Stimulated activated naive CD4-positive, alpha-beta T cell treated with Interleukin-2 at 50 U/mL for 16 hours (primary cell): ENCODE measurements at places on chromosomes 7 and 10.

DNA sequence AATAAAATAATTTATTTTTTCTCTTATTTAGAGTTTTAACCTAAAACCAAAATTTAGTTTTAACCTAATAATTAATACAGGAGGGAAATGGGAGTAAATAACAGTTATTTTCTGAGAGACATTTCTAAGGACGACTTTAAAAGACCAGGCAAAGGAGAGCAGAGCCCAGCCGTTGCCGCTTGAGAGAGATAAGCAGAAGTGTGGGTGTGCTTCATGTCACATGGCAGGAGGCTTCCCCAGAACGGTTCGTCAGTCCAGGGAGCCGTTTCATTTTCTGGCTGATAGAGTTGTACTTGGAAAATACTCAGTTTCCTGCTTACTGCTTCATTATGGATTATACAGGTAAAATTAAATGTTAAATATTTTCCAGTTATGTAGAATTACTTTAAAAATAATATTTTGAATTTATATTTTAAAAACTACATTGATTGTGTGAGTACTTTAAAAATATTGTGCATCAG, 61.4 kb downstream of the ST7 start:
- DNase-seq = no peak

GRCh38 chr10:97825020-97825760, 24.5 kb upstream of the GOLGA7B start:
- DNase-seq = no peak

GRCh38 chr10:92142949-92143348, 147.9 kb downstream of the CPEB3 start:
- DNase-seq = no peak

GRCh38 chr10:74417397-74417796, 266.4 kb downstream of the ADK start:
- DNase-seq = no peak

DNA sequence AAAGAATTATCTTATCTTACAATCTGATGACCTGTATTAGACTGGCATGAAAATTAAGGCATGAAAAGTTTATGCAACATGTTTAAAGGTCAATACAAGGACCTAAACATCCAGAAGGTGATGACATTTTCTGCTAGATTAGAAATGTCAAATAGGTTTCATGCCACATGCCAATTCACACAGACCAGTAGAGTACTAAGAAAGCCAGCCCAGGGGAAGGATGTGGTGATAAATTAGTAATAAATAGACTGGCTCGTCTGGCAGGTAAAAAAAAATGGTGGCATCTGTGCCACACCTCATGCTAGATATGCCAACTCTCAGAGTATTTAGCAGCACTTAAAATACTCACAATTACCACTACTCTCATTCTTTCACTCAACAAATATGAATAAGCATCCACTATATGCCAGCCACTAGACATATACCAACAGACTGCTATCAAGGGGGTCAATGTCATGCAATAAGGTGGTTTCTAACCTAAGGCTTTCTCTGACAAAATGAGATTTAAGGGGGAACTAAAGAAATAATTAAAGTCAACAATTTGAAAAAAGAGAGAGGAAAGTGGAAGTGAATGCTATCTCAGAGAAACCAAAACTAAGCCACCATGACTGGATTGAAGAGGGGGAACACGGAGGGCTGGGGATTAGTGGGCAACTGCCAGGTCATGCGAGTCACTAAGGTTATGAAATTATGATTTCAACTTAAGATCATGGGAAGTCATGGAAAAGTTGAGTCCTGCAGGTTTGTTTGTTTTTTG, 83.5 kb downstream of the SGMS1 start:
- peak; percentile 51 for DNase-seq

DNA sequence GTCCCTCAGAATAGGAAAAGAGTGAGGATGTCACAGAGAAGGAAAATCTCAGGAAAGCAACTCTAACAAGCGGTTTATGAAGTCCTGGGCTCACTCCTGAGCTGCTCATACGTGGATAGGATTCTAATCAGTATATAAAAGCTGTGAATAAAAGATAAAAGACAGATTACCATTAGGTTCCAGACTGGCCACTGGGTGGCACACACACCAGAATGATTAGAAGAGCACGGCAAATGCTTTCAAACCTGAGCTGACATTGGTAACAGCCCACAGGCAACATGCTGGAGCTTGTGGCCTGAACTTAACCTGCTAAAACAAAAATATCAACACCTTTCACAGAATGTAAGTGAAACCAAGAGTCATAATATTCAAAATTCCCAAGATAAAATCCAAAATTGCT, 370.8 kb downstream of the GRID1 start:
- DNase-seq = no peak

GRCh38 chr10:69239136-69239535, 19.0 kb downstream of the HKDC1 start:
- DNase-seq = no peak

DNA sequence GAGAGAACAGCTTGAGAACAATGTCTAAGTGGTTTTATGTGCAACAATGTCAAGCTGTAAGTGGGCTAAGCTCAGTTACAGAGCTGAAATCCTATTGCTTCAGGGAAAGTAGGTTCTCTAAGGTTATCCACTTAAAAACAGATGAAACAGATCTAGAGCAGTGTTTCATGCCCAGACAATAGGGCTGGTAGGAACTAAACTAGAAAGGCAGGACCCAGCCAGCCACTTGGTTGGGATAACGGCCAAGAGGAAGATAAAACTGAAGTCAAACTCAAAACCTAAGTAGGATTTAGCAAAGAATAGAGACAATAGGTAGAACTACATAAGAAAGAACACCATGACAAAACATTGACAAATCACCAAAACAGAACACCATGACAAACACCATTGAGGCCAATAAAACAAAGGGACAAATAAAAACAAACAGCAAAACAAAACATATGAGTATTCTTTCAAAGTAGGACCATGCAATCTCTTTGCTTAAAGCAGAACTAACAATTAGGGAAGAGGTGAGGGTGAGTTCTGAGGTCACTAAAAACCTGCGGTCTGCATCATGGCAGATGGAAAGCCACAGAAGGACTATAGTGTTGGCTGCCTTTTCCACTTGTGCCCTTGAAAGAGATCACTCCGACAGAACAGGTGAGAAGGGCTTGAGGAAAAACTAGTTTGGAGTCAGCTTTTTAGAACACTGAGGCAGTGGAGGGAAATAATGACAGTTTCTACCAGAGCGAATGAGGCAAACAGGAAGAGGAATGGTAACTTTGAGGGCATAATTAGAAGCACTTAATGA, 81.0 kb downstream of the HGF start:
- no peak for DNase-seq

DNA sequence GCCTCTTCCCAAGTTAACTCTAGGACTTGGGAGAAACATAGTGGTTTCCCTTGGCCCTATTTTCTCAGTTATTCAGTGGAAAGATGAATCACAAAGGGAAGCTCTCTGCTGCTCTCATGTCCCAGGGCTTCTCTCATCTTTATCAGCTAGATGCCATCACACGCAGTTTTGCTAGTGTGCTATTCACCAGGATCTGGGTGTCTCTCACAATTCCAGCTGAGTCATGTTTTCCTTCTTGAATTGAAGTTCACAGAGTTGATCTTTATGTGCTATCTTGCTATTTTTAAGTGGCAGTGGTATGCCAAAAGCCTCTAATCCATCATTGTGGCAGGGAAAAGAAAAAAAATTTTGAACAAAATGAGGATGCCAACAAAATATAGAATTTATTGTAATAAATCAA, 101.3 kb downstream of the TWIST1 start:
- no peak for DNase-seq

DNA sequence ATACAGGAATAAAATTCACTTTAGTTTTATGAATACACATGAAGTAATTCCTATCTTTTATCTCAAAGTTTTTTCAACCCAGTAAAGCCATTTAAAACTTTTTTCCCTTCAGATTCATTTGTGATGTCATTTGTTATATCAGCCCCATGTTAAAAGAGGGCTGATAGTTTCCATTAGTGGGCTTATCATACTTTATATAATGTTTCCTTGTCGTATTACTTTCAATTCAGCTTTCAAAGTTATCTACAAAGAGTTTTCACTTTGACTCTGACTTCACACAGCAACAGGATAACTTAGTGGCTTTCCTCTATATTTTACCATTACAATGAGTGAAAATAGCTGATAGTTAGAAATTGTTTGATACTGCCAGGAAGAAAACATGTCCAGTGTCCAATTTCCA, 484.8 kb downstream of the SUGCT start:
- no peak for DNase-seq

DNA sequence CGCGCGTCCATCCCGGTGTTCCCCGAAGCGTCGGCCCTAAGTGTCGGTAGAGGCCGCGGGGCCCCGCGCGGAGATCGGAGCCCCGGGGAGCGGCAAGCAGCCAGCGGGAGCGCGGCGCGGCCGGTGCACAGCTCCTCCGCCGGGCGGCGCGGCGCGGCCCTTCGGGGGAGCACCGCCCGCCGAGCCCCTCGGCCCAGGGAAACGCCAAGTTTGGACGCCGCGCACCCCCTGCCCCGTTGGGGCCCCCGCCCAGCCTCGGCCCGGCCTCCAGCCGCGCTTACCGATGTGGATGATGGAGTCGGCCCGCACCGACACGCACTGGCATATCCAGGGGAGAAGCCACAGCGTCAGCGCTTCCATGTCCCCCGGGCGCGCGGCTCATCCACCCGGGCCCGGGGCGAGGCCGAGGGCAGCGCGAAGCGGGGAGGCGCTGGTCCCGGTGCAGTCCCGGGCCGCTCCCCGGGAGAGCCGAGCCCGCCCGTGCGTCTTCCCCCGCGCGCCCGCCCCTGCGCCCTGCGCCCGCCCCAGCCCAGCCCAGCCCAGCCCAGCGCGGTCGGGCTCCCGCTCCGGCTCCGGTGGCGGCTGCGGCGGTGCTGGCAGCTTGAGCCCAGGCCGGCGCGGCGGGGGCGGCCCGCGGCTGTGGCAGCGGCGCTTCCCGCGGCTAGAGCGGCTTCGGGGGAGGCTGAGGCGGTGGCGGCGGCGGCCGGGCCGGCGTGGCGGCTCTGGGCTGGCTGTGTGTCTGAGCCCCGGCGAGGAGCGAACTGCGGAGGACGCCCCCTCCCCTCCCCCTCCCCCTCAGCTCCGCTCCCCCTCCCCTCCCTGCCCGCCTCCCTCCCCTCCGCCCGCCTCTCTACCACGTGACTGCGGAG, at the start of gene GRID1:
Gene GRID1 (minus strand): TSS at position 763 of the 869 bp plus-strand sequence.
- no peak for DNase-seq

DNA sequence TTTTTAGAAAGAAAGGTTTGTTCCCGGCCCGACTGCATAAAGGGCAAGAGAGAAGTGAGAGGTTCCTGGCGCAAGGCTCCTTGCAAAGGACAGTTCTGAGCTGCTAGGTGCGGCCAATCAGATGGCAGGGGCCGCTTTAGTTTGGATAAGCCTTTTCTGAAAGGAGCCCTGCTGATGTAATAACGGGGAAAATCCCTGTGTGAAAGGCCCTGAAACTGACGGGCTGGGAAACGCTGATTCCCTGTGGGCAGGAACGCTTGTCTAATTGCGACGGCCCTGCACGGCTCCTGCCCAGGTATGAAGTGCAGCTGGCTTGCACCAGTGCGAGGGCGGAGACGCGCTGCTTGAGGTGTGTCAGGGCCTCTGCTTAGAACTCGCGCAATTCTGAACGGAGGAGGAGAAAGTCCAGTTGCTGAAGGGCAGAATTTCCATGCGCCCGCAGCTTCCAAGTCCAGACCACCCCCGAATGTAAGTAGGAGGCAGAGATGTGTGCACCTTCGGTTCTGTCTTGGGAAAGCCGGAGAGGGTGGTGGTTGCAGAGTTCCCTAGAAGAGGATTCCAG, 30.5 kb downstream of the TACC2 start:
- DNase-seq = no peak

DNA sequence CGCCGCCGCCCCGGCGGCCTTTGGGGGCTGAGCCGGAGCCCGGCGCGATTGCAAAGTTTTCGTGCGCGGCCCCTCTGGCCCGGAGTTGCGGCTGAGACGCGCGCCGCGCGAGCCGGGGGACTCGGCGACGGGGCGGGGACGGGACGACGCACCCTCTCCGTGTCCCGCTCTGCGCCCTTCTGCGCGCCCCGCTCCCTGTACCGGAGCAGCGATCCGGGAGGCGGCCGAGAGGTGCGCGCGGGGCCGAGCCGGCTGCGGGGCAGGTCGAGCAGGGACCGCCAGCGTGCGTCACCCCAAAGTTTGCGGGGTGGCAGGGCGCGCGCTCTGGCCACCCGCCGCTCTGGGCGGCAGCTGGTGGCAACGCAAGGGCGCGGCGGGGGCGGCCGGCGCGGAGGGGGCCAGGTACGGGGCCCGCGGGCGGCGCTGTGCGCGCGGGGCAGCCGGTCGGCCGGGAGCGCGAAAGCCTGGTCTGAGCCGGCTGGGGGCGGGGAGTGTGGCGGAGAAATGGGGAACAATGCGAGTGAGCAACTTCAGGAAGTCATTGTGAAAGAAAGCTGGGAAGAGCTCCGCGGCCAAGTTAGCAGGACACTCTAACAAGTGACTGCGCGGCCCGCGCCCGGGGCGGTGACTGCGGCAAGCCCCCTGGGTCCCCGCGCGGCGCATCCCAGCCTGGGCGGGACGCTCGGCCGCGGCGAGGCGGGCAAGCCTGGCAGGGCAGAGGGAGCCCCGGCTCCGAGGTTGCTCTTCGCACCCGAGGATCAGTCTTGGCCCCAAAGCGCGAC, at the start of gene IKZF1:
Gene IKZF1 (plus strand): TSS at position 588 of the 782 bp plus-strand sequence. CDS start 14,346 bp downstream, outside the sequence.
- DNase-seq = peak; percentile 60

GRCh38 chr7:152313831-152314604, 121.8 kb downstream of the KMT2C start:
- no peak for DNase-seq

DNA sequence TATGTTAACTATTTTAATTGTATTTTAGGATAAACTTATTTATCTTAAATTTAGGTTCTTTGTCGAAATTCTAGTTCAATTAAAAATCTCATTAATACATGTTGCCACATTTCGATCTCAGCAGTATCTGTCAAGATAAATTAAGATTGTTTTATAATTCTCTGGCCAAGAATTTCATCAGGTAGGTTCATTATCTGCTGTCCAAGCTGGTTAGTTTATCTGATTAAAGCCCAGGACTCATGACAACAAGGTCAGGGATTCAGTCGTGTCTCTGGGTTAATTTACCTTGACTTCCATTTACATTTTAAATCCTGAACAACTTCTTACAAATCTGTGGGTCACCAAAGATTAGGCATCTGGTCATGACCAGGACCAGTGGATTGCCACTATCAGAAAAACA, 7.6 kb downstream of the STEAP4 start:
- no peak for DNase-seq
